ENCODE measurements at places on chromosomes 7 and 10. TPM values are rescaled to one million over a fixed set of nuclear protein-coding genes. Genes with fewer than 3 reads are reported as not detected.

CHRM2 gene
- total RNA-seq, result 0.53 TPM

DNA sequence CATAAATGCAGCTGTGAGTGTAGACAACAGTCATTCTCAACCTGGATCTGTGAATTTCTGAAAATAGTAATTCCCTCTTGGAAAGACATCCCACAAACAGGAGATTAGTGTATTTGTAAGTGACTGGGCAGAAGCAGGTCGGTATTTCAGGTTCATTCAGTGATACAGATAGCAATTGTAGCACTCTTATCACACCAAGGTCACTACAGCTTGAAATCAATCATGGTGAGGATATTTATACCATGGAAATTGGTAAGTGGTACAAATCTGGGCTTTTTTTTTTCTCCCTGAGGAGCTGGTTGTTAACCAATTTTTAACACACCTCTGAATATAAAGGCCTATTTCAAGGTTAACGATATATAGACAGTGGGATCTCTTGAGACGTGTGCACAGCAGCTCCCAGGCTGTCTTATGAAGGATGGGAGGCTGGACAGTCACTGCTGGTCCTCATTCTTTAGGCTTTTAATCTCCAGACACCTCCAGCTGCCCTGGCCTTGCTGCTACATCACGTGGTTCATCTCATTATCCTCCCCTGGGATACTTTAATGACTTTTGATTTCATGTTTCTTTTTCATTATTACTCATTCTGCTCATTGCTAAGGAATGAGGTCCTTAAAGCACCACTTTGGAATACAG lies 87.1 kb downstream of the ITGA8 start:
- no peak for ATAC-seq

FKBP6 gene
- 0.89 TPM for total RNA-seq

DNA sequence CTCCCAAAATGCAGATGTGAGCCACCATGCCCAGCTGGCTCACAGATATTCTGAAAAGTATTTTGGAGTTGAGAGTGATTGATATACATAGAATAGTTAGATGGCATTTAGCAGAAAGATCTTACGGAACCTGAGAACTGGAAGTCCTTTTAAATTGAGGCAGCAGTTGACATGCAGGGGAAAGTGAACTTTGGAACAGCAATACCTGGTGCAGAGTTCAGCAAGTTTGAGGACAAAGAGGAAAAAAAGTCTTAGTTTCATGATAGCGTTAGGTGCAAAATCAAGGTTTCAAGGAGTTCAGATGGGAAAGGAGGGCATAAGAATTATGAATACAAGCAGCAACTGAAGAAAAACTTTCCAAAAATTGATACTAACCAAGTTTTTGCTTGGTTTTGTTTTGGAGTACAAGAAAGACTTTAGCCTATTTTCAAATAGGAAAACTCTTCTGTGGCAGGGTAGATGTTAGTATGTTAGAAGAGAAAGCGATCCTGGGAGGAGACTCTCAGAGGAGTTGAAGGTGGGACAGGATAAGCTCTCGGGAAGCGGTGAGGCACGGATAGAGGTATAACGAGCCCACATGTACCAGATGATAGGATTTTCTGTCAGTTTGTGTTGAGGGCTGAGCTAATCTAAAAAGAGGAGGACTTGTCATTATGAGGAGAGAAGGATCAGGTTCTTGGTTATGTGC lies 28.0 kb upstream of the STMP1 start:
- no peak for ATAC-seq

DNA sequence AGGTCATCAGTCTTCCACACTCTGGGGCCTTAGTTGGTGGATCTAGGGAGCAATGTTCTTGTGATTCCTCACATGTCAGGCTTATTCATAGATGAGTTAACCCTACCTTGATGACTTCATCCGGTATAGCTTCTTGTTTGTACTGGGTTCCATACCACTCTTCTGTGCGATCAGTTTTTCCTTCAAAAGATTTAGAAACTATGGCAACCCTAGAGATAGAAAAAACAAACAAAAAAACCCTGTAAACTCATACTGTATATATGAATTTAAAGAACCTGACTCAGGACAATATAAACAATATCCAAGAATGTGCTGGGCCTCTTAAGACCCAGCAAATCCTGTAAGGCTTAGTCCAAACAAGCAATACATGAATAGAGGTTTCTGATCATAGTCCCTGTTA lies 83.5 kb downstream of the IDE start:
- no peak for ATAC-seq

EPDR1 gene
- 2.2 TPM for total RNA-seq

DNA sequence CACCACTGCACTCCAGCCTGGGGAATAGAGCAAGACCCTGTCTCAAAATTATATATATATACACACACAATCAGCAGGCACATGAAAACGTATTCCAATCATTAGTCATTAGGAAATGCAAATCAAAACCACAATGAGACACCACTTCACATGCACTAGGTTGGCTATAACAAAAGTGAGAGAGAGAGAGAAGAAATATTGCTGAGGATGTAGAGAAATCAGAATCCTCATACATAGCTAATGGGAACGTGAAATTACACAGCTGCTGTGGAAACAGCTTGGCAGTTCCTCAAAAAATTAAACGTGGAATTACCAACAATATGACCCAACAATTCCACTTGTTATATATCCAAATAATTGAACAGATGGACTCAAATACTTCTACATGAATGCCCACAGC lies 43.3 kb upstream of the CNNM1 start:
- peak; percentile 75 for ATAC-seq

DNA sequence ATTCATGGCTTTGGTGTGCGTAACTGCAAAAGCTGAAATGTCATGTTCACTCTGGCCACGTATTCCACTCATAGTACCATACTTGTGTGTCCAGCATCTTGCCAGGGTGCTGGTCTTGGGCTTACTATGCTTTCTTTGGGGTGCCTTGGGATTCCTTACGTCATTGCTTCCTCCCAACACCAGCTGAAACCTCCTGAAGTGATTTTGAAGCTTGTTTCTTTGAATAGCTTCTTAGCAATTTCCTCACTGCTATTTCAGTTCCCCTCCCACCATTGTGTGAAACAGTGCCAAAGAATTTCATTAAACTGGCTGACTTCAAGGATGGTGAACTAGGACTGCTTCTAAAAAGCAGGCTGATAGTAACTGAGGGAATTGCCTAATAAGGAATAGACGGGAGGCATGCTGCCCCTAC lies 36.9 kb downstream of the ENTPD1 start:
- no peak for ATAC-seq

DNA sequence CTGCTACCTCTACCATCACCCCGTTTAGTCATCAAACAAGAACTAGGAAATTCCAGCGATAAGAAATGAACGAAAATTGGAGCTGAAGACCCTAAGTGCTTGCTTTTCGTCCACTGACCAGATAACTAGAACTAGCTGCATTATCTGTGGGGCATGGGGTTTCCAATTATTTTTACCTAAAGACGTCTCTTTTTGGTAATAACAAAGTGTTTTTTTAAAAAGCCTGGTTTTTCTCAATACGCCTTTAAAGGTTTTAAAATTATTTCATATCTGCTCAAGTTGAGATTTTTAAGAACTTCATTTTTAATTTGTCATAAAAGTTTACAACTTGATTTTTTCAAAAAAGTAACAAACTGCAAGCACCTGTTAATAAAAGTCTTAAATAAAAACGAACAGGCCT lies 104.2 kb downstream of the GALNT11 start:
- ATAC-seq, result no peak

- ATAC-seq, result no peak
These were observed 77.5 kb upstream of the STEAP1B start for GRCh38 chr7:22577470-22578001.

DNA sequence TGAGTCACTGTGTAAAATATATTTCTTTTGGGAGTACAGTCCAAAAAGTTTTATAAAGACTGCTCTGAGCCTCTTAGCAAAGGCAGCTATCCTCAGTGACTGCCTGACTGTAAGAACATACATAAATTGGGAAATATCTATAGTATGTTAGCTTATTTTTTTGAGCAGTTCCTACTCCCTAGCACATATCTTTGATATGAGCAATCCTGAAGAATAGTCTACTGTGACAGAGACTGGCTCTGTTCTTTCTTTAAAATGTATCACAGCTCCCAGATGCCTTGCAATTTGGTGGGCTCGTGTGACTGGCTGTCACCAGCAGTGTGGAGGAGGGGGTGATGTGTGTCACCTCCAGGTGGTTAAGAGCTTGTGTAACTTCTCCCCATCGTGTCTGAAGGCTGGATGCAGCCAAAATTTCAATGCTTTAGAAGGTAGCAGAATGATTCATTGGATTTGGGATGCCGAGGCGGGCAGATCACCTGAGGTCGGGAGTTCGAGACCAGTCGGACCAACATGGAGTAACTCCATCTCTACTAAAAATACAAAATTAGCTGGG lies 47.9 kb downstream of the MTERF1 start:
- no peak for ATAC-seq

- no peak for ATAC-seq
These were observed 37.2 kb downstream of the PRSS2 start for GRCh38 chr7:142807855-142808460.

PKD2L1 gene
- not detected for total RNA-seq

- ATAC-seq, result no peak
These were observed 39.0 kb upstream of the TECTB start for GRCh38 chr10:112244197-112244596.

DNA sequence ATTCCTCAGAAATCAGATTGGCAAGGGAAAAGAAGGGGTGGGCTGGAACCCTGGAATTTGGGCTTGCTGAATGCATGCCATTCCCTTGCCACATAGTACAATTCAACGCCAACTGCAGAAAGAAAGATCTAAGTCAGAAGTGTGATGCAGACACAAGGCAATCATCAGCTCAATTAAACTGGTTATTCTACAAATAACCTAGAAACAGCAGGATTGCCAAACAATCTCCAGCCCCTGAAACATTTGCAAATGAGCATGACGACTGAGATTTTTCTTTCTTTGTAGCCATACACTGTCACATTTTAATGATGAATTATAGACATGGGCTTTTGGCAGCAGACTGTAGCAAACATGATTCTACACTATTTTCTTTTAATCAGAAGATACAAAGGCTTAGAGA lies 16.5 kb upstream of the CREB5 start:
- ATAC-seq, result no peak
